ENCODE measurements at places on chromosomes 11 and 22. TPM values are rescaled to one million over a fixed set of nuclear protein-coding genes. Genes with fewer than 3 reads are reported as not detected.

STIM1 gene
- 30.6 TPM for total RNA-seq

CNTF gene
- 3.7 TPM for total RNA-seq

APOBEC3A gene
- total RNA-seq = not detected

C22orf15 gene
- 0.69 TPM for total RNA-seq

APOL5 gene
- total RNA-seq = not detected

MMP1 gene
- total RNA-seq = 2.0 TPM

POU2AF2 gene
- total RNA-seq = not detected

DSCAML1 gene
- total RNA-seq = not detected

CCDC34 gene
- total RNA-seq = 7.0 TPM

CCDC116 gene
- total RNA-seq = 0.33 TPM

CCDC73 gene
- under 0.01 TPM for total RNA-seq

CYB5R2 gene
- 33.4 TPM for total RNA-seq

SMC1B gene
- total RNA-seq = not detected

BBOX1 gene
- total RNA-seq = not detected

MS4A1 gene
- total RNA-seq = not detected

LRRC4C gene
- not detected for total RNA-seq

RAB39A gene
- 0.73 TPM for total RNA-seq

P2RY6 gene
- 0.33 TPM for total RNA-seq

CYB561A3 gene
- 918 TPM for total RNA-seq

NAT10 gene
- total RNA-seq = 40.3 TPM

OR52I2 gene
- not detected for total RNA-seq

LUZP2 gene
- not detected for total RNA-seq

LRP4 gene
- total RNA-seq = 2.4 TPM

KCNK4 gene
- not detected for total RNA-seq

UCP3 gene
- total RNA-seq = 1.2 TPM

LDHAL6A gene
- total RNA-seq = not detected

SLC22A9 gene
- total RNA-seq = not detected

POLDIP3 gene
- 32.4 TPM for total RNA-seq

HTR3B gene
- total RNA-seq = not detected

SYVN1 gene
- 18.6 TPM for total RNA-seq

KCNC1 gene
- total RNA-seq = not detected

KCNJ11 gene
- total RNA-seq = not detected
